ENCODE measurements at places on chromosomes 7 and 10.

GRCh38 chr10:110851020-110851612 lies 20.6 kb upstream of the PDCD4 start:
- no peak for DNase-seq

GRCh38 chr7:117837841-117838240 lies 35.4 kb downstream of the CTTNBP2 start:
- DNase-seq, result no peak

DNA sequence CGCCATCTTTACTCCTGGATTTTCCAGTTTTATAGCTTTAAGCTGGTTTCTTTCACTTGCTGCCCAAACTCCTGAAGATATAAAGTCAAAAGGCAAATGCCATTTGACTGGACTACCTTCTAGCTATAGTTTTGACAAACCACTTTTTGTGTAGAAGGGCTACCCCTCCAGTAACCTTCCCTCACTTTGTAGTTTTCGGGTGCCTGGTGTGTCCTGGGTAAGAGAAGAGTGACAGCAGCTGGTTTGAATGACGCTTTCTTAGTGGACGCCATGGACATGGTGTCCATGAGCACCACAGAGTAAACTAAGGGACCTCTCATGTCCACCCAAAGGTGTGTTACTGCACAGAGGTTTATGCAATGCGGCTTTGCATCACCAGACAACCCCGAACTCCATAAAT lies 21.2 kb upstream of the PITRM1 start:
- DNase-seq, result no peak

DNA sequence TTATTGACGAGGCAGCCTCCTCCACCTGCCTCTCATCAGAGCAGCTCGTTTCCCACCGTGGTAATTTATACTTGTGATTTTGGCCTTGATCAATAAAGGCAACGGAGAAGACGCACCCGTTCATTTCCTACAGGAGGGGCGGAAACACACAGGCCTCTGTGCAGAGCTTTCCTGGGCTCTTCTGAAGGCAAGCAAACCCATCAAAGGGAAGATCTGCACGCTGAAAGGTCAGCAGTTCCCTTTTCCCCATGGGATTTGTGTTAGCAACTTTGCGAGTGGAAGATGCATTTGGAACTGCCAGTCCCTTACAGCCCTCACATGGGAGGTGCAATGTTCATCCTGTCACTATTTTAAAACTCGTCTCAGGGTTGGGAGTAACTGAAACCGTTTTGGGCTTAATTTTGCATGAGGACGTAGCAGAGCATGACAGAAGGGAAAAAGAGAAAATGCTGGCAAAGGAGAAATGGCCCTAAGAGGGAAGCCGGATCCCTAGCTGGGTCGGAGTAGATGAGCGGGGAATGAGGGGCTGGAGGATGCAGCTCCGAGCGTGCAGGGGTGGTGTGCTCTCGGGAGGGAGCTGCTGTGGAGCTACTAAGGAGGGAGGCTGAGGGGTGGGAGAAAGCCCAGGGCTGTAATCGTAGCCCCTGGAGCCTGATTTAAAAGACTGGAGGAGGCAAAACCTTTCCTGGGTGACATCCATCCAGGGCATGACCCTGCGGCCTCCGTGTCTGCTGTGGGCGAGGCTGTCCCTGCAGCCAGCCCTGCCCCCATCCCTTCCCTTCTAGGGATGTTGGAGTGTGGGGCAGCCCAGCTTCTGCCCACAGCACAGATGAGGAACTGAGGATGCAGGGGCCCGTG lies 111.1 kb upstream of the FAM20C start:
- no peak for DNase-seq

GRCh38 chr7:2041496-2042367 lies 191.0 kb downstream of the MAD1L1 start:
- no peak for DNase-seq

- no peak for DNase-seq
These were observed 17.8 kb downstream of the PYROXD2 start for GRCh38 chr10:98397089-98397600.

- no peak for DNase-seq
These were observed 41.8 kb downstream of the JCAD start for GRCh38 chr10:30017556-30017955.

All from MCF 10A (cell line).